ENCODE measurements at places on chromosomes 13 and 19.

GRCh38 chr13:41678249-41678648 lies 220.9 kb downstream of the RGCC start:
- no peak for DNase-seq

DNA sequence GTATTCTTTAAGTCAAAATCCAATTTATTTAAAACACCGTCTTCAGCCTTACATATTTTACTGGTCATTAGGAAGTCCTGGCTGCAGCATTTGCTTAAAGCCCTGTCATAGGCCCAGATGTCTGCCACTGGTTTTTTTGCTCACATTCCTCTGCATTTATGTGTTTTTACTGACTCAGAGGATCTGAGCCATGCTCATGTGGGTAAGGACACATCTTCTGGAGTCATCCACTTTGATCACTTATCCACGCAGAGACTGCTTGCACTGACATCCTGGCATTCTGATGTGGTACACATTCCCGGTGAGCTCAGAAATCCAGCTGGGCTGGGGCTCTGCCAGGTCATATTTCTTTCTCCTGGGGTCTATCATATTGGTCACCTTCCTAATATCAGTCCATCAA lies 531.7 kb upstream of the ARGLU1 start:
- DNase-seq, result no peak

GRCh38 chr13:70090036-70090723 lies 17.4 kb upstream of the ATXN8OS start:
- no peak for DNase-seq

DNA sequence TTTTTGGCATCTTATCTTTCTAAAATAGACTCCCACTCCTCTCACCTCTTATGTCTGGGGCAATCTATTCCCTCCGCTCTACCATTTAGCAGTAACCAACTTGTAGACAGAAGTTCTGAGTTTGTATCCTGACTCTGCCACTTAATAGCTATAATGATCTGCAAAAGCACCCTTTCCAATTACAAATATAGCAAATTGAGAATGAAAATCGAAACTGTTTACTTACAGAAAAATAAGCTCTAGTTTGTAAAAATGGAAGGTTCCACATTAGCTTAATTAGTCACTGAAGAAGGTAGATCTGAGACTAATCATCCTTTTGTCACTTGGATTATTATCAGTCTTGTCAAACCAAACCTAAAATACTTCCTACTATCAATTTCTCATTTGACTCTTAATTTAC lies 409.3 kb downstream of the DIAPH3 start:
- no peak for DNase-seq

DNA sequence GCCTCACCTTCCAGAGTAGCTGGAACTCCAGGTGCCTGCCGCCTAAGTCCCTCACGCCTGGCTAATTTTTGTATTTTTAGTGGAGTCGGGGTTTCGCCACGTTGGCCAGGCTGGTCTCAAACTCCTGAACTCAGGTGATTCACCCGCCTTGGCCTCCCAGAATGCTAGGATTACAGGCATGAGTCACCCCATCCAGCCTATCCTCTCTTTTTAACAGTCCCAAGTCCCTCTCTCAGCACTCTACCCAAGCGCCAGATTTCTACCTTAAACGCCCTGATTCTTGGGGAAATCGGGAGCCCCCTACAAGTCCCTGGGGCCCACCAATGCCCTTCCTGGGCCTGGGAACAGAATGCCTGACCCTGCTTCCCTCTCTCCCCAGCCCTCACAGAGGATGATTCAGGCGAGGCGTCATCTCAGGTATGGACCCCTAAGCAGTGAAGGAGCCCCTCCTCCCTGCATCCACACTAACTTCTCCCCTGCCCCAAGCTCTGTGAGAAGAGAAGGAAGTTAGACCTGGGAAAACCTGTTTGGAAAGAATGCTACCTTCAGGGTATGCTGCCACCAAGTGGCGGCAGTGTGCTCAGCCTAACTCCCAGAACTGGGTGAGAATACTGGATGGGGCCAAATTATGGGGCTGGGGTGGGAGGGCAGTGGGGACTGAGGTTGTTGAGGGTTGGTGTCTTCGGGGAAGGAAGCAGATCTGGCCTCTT lies 20.8 kb upstream of the EBI3 start:
- no peak for DNase-seq

- no peak for DNase-seq
Observed at GRCh38 chr19:5889288-5889971, 14.2 kb downstream of the NDUFA11 start.

GRCh38 chr19:19746286-19747213 lies 13.6 kb upstream of the ZNF14 start:
- DNase-seq, result no peak

GRCh38 chr13:42880056-42880605 lies 98.7 kb downstream of the FAM216B start:
- no peak for DNase-seq

- DNase-seq, result no peak
Observed at GRCh38 chr19:47215581-47215980, 15.4 kb downstream of the BBC3 start.

- no peak for DNase-seq
Observed at GRCh38 chr13:64662887-64663593, 2567.1 kb downstream of the PCDH9 start.

DNA sequence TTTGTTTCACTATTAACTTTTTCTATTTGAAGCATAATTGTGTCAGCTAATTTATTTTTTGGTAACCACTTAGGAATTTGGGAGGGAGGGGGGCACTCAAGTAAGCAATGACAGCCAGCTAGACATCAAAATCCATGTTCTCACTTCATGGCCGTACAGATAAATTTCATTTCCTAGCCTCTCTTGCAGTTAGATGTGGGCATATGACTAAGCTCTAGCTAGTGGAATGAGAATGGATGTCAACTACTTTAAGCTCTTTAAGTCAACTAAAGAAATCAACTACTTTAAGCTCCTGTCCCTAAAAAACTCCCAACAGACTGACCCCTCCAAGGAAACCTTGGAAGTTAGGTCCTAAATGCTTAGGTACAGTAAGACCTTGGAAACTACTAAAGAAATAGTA lies 92.0 kb downstream of the KCNRG start:
- no peak for DNase-seq

- DNase-seq, result no peak
Observed at GRCh38 chr19:8142513-8142900, 6.9 kb downstream of the FBN3 start.

- DNase-seq, result no peak
Observed at GRCh38 chr13:46594374-46595078, 41.6 kb downstream of the LRCH1 start.

Data from activated T-cell treated with anti-CD3 and anti-CD28 coated beads, Interleukin-2, amount 50 U/mL, for 24 hours (primary cell).